ENCODE measurements at places on chromosomes 1 and 21.

GRCh38 chr1:215772151-215772550 is 205.0 kb downstream of the KCTD3 start:
- no peak for DNase-seq

DNA sequence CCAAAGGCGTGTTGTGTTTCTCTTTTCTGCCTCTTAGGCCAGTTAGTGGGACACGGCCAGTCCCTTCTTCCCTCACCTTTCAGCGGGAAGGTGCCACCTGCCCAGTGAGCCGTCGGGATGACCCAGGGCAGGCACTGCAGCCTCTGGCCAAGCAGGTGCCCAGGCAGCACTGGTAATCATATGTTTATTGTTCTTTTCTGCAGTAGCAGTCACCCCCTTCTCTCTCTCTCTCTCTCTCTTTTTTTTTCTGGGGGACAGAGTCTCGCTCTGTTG is 38.2 kb downstream of the CRYAA start:
- no peak for DNase-seq

DNA sequence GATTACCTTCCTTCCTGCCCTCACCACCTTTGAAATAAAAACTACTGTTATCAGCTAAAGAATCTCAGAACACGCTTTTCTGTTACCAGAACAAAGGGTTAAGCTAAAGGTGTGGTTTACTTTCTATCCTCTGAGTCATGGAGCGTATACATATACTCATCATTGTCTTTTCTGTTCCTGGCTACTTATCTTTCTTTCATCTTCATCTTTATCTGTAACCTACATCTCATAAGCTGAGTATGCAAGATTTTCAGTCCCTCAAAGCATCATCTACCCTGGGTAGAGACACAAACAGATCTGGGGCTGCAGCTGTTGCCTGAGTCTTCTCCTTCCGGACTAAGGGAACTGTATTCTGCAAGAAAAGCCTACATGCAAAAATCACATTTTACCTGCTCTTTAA is 75.6 kb downstream of the LMO4 start:
- no peak for DNase-seq

- DNase-seq = no peak
Measured at GRCh38 chr1:98870959-98871903, 133.4 kb downstream of the PLPPR5 start.

GRCh38 chr1:31401241-31401640 is 11.8 kb upstream of the SERINC2 start:
- no peak for DNase-seq

- DNase-seq = no peak
Measured at GRCh38 chr1:220224611-220225124, 47.6 kb downstream of the RAB3GAP2 start.

- DNase-seq = no peak
Measured at GRCh38 chr21:28336314-28336713, 656.4 kb downstream of the LTN1 start.

DNA sequence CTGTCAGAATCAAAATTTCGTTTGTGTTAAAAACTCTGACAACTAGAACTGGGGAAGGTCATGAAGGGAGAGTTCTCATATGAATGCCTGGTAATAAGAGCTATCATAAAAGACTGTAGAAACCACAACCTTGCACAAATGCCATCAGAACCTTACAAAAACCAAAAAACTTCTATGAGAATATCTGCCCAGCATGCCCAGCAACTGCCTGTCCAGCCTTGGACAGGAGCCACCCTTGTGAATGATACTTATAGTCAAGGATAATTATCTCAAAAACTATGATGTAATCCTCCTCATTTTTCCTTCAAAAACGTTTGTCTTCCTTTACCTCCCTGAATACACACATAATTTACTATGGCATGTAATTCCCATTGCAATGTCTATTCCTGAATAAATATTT is 53.4 kb upstream of the C1orf185 start:
- DNase-seq = no peak

- DNase-seq = peak; percentile 88
Measured at GRCh38 chr1:28232558-28233263, at the start of gene DNAJC8. Gene DNAJC8, minus strand, starts transcription at chr1:28233029. Its CDS starts 31 bp downstream, at chr1:28232998.

DNA sequence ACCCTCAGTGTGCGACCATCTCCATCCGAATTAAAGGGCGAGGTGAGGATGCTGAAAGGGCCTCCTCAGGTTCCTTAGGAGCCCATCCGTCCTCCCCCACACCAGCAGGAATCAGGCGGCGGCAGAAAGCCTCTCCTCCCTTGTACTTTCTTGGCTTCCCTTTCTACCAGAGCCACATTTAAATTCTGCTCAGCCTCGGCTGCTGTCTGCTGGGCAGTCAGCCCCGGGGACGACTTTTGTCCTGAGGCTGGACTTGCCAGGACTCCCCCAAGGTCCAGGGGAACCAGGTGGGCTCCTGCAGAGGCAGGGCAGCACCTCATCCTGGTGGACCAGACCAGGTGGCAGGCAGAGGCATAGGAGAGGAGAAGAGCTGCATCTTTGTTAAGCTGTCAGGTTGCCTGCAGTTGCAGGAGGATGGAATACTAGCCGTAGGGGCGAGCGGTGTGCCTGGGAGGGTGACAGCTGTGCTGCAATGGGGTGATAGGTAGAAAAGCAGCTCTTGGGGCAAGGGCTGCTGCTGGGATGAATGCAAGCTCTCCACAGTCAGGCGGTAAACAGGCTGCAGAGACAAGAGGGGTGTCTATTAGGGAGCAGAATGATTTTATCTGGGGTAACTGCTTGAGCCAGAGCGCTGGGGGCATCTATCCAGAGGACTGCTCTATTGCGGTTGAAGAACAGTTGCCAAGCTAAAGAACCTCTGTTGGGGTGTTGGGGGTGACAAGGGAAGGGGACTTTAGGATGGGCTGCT is 46.2 kb upstream of the WASF2 start:
- no peak for DNase-seq
